Activated T-cell treated with anti-CD3 and anti-CD28 coated beads for 1 hour (primary cell): ENCODE measurements at places on chromosomes 2 and 18.

DNA sequence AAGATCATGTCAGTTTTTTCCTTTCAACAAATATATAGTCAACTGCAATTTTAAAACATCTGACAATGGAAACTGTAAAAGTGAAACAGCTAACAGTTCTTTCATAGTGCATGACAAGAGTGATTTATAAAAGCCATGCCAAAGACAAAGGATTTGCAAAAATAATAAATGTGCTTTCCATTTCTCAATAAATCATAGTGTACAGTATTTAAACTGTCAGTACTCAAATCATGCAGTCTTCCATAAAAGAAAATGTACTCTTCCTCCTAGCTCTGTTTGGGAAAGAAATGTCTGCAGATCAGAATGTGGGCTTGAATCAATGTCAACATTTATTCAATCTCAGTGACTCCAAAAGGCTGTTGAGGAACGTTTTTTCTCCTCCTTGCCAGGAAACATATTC, 131.7 kb upstream of the PDE1A start:
- no peak for DNase-seq

DNA sequence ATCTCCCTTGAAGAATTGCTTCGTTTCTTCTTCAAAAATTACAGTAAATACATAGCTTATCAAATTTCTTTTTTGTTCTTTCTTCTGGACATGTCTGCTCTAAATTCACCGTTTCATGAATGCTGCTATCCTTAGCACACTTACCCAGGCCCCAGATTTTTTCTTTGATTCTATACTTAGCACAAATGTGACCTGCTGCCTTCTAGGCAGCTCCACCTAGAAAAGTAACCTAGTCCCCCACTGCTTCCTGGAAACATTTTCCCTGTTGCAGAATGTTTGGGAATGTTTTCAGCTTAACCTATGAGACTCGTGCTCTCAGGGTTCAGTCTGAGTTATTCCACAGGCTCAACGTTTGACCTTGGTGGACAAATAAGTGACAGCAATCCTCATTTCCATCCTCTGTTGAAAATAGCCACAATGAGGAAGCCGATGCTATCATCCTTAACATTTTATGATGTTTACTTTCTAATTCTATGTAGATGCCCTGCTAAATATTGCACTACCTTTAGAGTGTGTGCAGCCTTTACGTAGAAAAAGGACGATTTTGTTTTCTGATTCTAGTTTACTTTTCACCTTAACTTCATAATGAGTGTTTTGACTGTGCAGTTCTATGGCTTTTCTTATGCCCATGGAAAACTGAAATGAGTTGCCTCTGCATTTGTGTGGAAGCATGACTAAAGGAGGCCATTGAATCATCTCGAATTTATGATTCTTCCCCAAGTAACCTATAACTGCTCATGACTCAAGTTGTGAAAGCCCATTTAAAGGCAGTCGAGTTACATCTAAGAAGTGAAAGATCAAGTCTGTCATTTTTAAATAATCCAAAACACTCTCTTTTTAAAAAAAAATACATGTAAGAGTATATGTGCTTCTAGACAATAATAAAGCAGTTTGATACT, 47.7 kb downstream of the TMEM182 start:
- no peak for DNase-seq

GRCh38 chr2:88123975-88124917, 3.6 kb downstream of the FABP1 start:
- no peak for DNase-seq

GRCh38 chr18:35680139-35680551, 98.6 kb downstream of the GALNT1 start:
- DNase-seq, result no peak

DNA sequence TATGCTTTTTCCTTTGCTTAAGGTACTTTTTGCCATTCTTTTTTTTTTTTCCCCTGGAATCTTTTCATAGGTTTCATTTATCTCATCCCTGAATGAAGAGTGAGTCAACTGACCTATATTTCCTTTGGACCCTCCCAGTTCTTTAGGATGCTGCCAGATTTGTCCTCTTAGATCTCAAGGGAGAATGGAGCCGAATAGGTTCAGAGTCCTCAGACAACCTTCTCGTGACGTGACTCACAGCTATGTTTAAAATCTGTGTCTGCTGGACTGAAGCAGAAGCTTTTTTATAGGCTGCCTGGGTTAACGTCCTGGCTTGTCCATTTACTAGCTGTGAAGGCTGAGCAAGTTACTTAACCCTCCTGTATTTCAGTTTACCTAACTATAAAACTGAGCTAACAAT, 358.6 kb downstream of the DLGAP1 start:
- no peak for DNase-seq

GRCh38 chr2:37800176-37800858, 124.8 kb upstream of the RMDN2 start:
- no peak for DNase-seq

DNA sequence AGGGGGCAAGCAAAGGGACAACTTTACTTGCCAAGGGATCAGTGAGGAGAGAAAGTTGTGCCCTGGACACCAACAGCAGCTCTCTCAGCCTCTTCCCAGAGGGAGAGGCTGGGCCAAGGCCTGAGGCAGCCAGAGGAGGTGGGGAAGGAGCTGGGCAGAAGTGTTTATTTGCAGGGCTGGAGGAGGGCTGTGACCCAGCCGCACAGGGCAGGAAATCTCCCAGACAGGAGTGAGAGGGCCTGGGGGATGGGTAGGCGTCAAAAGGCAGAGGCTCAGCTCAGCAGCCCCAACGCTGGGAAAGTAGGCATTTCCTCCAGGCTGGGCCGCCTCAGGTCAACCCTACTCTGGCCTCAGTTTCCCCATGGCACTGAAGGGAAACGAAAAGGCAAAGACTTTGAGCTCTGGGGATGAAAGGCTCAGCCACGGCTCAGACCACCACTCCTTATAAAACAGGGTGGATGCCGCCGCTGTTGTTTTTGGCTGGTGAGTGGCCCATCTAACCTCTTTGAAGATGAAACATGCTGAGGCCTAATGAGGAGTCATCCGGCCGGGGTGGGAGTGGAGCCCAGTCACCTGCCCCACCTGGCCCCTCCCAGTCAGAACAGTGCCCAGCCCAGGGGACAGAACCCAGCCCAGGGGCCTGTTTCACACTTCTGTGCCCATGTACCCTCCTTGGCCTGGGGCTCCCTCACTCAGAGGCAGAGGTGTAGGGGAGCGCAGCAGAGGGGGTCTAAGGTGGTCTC, 21.9 kb upstream of the SEMA4C start:
- peak; percentile 31 for DNase-seq

GRCh38 chr18:80170395-80171053, 61.5 kb downstream of the ADNP2 start:
- no peak for DNase-seq

DNA sequence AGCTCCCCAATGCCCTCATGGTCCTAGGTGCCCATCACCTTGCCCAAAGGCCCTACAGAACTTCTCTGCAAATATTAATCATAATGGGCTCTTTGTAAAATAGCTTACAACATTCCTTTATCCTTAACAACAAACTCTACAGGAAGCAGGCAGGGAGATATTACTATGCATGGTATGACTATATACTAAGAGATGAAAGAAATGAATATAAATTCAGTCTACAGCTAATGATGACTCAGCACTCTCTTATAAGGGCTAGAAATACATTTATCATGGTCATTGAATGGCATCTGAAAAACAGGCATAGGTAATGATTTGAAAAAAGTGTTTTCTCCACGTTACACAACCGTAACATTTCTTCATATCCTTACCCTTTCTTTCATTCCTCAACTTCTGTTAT, 254.8 kb upstream of the DSEL start:
- no peak for DNase-seq

- DNase-seq, result no peak
Observed at GRCh38 chr2:24697792-24698191, 95.4 kb downstream of the PTRHD1 start.

- no peak for DNase-seq
Observed at GRCh38 chr2:145811276-145812164, 1291.6 kb upstream of the ZEB2 start.

GRCh38 chr2:134314681-134315368, 61.0 kb downstream of the MGAT5 start:
- no peak for DNase-seq

GRCh38 chr2:102453501-102453900, 19.5 kb upstream of the SLC9A4 start:
- DNase-seq, result no peak

GRCh38 chr2:112680666-112681101, 34.9 kb downstream of the SLC20A1 start:
- DNase-seq, result no peak

DNA sequence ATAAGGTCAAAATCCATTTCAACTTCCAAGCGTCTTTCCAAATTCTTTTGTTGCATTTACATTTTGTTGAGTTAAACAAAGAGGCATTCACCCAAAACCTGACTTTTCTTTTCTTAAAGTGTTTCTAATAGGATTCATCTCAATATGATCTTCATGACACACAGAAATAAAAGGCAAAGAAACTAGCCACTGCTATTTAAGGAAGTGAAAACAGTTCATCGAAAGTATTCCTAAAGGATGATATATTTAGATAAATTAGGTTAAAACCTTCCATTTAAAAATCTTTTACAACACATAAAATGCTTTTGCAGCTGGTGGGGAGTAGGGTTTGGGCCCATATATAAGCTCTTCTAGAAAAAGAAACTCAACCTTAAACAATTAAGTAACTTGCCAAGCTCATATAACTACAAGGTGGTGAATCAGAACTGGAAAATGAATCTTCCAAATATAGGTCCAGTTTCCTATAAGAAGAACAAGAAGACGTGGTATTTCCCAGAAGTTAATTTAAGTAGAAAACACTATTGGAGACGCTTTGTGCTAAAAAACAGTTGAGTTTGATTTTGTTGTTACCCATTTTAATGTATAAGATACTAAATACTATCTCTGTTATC, 336.0 kb upstream of the HNRNPA3 start:
- DNase-seq, result no peak

- no peak for DNase-seq
Observed at GRCh38 chr18:70931942-70932814, 643.3 kb downstream of the SOCS6 start.

- no peak for DNase-seq
Observed at GRCh38 chr2:158760887-158761286, 34.2 kb upstream of the DAPL1 start.
